ENCODE measurements at places on chromosomes 12 and 14. TPM values are rescaled to one million over a fixed set of nuclear protein-coding genes. Genes with fewer than 3 reads are reported as not detected.

The ARG2 gene
- polyA plus RNA-seq: 42.8 TPM

The GCH1 gene
- 32.2 TPM for polyA plus RNA-seq

The SERPINA10 gene
- polyA plus RNA-seq: not detected

DNA sequence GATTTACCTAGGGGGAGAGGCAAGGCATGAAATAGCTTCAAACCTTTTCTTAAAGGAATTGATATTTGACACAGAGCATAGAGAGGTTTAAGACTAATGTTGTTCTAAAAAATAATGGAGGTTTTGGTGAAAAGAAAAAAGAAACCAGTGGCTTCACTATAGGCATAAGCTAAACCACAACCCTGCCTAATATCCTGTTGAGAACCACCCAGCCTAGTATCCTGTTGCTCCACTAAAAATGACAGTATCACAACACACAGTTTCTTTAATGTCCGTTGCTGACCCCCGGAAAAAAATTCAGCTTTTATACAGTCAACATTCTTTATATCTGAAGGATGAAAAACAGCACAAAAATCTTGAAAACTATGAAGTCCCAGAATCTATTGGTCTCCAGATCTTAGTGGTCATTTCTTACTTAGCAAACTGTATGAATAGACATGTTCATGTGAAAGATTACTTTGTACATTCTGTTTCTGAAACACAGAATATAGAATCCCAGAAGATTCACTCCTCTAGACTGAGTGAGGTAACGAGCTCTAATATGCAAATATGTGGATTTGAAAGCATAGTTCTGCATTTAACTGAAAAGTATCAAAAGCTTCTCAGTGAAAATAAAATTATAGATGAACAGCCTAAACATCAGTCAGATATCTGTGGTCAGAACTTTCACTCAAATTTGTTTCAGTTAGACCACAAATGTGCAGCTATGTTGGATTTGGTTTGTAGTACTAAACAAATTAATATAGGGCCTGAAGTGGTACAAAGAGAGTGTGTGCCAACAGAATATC, 40.5 kb downstream of the GALC start:
- no peak for DNase-seq

All from brain (organoid and tissue), 16 donors.